ENCODE measurements at places on chromosomes 2 and 18.

DNA sequence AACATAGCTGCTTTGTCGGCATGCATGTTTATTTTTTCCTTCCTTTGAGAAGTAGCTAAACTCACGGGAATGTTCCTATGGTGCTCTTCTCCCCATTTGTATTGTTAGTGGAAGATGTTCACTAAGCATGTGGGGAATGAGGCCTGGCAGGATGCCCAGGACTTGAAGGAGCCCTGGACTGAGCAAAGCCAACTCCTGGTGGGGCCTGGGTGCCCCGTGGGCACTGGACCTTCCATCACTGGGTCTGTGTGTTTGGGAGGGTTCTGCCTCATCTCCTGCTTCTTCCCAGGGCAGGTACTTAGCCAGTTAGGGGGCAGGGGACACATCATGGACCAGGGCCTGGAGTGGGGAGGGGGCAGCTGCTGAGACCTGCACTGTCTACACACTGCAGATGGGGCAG, 49.3 kb downstream of the ACAA2 start:
- no peak for DNase-seq

GRCh38 chr2:113119111-113119510, 8.3 kb upstream of the IL1RN start:
- DNase-seq = no peak

DNA sequence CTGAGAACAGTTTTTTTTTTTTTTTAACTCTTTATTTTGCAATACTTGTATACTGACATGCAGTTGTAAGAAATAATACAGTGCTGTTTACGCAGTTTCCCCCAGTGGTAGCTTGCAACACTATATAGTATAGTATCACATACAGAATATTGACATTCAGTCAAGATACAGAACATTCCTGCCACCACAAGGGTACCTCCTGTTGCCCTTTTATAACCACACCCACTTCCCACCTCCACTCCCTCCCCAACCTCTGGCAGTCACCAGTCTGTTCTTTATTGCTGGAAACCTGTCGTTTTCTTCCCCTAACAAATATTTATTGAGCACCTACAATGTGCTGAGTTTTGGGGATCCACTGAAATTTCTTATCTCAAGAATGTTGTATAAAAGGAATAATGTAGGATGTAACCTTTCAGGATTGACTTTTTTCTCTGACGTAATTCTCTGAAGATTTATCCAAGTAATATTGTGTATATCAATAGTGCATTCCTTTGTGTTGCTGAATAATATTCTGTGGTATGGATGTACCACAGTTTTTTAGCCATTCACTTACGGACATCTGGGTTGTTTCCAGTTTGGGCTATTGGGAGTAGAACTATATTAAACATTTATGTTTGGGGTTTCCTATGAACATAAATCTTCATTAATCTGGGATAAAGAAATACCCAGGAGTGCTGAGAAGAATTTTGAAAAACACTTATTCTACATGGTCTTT, 51.4 kb upstream of the EML6 start:
- DNase-seq = no peak

- no peak for DNase-seq
Observed at GRCh38 chr2:33605056-33605455, 6.0 kb upstream of the FAM98A start.

- no peak for DNase-seq
Observed at GRCh38 chr2:196590286-196590685, 49.2 kb upstream of the CCDC150 start.

GRCh38 chr2:34416856-34417255, 817.8 kb upstream of the FAM98A start:
- no peak for DNase-seq

DNA sequence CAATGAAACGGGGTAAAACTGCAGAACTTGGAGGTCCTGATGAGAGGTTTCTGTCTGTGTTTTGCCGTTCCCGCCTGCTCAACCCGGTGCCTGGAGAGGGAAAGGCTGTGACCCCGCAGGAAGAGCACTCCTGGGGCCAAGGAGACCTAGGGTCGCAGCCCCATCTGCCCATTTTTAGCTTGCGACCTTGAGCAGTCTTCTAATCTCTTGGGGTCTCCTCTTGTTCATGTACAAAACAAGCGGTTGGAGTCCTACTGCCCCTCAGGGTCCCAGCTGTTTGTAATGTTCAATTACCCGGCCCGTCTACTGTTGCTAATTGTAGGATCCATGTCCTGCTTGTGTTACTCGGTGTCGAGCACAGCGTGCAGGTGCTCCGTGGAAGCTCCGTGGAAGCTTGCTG, 104.5 kb downstream of the PTGR3 start:
- DNase-seq = no peak

DNA sequence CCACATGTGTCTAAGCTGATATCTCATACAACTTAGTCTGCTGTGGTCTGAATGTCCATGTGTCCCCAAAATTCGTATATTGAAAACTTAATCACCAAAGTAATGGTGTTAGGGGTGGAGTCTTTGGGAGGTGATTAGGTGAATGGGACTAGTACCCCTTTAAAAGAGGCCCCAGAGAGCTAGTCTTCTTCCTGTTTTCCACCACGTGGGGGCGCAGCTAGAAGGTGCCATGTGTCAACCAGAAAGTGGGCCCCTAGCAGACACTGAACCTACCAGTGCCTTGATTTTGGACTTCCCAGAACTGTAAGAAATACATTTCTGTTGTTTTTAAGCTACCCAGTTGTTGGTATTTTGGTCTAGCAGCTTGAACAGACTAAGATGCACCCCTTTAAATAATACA, 86.6 kb downstream of the ASB1 start:
- no peak for DNase-seq

DNA sequence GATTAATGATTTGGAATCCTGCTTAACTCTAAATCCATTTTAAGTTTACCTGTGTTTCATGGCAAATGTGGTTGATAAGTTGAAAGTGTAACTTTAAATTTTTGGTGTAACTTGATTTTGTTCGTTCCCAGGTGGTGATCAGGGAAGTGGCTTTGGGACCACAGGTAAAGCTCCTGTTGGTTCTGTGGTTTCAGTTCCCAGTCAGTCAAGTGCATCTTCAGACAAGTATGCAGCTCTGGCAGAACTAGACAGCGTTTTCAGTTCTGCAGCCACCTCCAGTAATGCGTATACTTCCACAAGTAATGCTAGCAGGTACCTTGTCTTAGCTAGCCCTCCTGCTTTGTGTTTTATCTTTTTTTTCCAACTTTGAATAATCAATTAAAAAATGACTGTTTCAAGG, 62.8 kb downstream of the AGFG1 start:
- peak; percentile 40 for DNase-seq

DNA sequence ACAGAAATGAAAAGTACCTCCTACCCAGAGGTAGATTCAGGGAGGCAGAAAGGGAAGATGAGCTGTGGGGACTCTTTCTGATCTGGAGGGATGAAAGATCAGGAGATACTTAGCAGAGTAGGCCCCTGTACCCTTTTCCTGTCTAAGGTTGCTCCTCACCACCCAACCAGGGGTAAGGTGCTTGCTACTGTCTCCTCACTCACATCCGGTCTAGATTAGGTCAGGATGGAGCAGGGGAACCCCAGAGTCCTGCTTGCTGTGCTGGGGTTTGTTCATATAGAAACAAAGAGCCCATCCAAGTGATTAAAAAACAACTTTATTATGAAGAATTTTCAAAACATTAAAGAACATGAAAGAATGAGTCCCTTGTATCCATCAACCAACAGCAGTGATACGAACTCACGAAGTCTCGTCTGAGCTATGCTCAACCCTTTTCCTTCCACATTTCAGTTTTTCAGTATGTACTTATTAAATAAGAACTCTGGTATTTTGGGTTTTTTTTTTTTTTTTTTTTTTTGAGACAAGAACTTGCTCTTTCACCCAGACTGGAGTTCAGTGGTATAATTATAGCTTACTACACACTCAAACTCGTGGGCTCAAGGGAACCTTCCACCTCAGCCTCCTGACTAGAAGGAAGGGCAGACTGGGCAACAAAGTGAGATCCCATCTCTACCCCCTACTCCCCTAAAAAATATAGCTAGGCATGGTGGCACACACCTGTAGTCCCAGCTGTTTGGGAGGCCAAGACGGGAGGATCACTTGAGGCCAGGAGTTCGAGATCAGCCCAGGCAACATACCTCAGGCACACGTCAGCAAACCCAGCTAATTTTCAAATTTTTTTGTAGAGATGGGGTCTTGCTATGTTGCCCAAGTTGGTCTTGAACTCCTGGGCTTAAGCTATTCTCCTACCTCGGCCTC, 28.5 kb upstream of the MCFD2 start:
- DNase-seq = peak; percentile 84

DNA sequence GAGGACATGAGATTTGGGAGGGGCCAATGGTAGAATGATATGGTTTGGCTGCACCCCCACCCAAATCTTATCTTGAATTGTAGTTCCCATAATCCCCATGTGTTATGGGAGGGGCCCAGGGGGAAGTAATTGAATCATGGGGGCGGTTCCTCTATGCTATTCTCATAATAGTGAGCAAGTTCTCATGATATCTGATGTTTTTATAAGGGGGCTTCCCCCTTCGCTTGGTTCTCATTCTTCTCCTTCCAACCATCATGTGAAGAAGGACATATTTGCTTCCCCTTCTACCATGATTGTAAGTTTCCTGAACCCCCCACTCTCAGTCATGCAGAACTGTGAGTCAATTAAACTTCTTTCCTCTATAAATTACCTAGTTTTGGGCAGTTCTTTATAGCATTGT, 37.0 kb upstream of the ERMN start:
- DNase-seq = no peak

GRCh38 chr2:44168681-44169154, at the start of gene PPM1B:
TSS of gene PPM1B (plus strand) at chr2:44168875. CDS start at chr2:44201200, 32,325 bp downstream.
- no peak for DNase-seq

DNA sequence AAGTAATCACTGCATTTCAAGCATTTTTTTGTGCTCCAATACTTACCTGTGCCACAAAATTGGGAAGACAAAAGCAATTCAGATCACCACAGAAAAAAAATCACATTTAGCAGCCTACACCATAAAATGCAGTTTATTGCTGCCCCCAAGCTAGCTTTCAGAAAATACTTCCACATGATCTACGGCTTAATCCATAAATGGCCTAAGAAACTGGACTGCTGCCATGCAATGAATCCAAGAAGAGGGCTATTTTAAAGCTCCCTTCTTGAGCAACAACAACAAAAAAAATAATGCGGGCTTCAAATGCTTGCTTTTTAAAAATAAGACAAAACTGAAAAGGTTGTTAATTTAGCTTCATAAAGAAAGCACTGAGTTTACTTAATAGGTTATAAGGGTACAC, 272.3 kb downstream of the RAD51AP2 start:
- no peak for DNase-seq

- DNase-seq = no peak
Observed at GRCh38 chr2:218009231-218009630, 6.4 kb upstream of the TNS1 start.

- DNase-seq = no peak
Observed at GRCh38 chr2:131431336-131431735, 44.6 kb upstream of the TUBA3D start.

- DNase-seq = no peak
Observed at GRCh38 chr18:48036641-48037421, 106.4 kb upstream of the SMAD2 start.

GRCh38 chr2:175931805-175932204, 70.3 kb downstream of the LNPK start:
- no peak for DNase-seq

- DNase-seq = no peak
Observed at GRCh38 chr2:203569677-203570316, 34.7 kb upstream of the RAPH1 start.

DNA sequence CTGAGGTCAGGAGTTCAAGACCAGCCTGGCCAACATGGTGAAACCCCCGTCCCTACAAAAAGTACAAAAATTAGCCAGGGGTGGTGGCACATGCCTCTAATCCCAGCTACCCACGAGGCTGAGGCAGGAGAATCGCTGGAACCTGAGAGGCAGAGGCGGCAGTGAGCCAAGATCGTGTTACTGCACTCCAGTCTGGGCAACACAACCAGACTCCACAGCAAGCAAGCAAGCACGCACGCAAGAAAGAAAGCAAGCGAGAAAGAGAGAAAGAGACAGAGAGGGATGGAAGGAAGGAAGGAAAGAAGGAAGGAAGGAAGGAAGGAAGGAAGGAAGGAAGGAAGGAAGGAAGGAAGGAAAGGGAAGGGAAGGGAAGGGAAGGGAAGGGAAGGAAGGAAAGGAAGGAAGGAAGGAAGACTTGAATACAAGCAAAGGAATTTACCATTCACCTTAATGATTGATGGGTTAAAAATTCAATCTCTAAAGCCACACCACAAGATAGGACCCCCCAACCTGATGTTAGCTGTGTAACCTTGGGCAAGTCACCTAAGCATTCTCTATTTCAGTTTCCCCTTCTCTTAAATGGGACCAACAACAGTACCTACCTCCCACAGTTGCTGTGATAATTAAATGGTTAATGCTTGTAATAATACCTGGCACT, 181.7 kb downstream of the ATAD2B start:
- DNase-seq = no peak

GRCh38 chr2:200523604-200524003, 2.4 kb upstream of the SGO2 start:
- DNase-seq = no peak

DNA sequence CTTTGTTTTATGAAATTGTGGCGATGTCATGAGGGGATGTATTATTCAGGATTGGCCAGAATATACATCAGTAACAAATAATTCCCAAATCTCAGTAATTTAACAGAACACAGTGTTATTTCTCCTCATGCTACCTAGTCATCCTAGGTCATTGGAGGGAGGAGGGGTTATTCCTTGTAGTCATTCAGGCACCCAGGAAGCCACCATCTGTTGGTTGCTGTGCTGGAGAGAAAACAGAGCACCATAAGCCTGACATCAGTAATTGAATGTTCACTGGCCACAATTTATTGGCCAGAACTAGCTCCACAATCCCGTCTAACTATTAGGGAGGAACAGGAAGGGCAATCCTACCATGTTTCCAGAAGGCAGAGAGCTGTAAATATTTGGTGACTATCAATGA, 303.5 kb upstream of the CELF4 start:
- DNase-seq = no peak

DNA sequence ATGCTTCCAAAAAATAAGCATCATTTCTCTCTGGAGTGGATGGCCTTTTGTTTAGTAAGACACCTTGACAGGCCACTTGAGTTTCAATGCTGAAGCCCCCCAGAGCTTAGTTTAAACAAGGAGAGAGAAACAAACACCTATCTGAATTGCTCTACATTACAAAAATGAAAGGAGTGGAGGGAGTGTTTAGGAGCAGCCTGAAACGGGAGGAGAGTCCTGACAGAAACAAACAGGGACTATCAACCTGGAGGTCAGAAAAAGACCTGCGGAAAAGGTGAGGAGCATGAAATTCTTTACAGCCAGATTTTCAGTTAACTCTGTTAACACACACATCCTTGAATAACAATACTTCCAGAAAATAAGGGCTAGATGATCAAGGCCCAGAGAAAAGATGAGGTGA, 126.2 kb downstream of the NR4A2 start:
- DNase-seq = no peak

All from GM12878 (cell line).